ENCODE measurements at places on chromosomes 11 and 22.
A peak's percentile ranks its signal among the peaks of the same experiment; 100 is the strongest.

- no peak for DNase-seq
These were observed 23.1 kb downstream of the JRKL start for GRCh38 chr11:96412761-96413381.

- no peak for DNase-seq
These were observed 375.6 kb downstream of the KCNA4 start for GRCh38 chr11:29641201-29641600.

GRCh38 chr11:112361396-112361795 is 100.7 kb upstream of the PLET1 start:
- DNase-seq: no peak

GRCh38 chr11:94938095-94939055 is 35.0 kb downstream of the CWC15 start:
- DNase-seq: no peak

- DNase-seq: no peak
These were observed 16.9 kb upstream of the RELT start for GRCh38 chr11:73359341-73359740.

GRCh38 chr11:119496469-119496868 is 73.5 kb upstream of the THY1 start:
- no peak for DNase-seq

GRCh38 chr11:36071917-36072500 is 128.1 kb downstream of the LDLRAD3 start:
- DNase-seq: no peak

- no peak for DNase-seq
These were observed 255.7 kb downstream of the CTTN start for GRCh38 chr11:70654016-70654415.

DNA sequence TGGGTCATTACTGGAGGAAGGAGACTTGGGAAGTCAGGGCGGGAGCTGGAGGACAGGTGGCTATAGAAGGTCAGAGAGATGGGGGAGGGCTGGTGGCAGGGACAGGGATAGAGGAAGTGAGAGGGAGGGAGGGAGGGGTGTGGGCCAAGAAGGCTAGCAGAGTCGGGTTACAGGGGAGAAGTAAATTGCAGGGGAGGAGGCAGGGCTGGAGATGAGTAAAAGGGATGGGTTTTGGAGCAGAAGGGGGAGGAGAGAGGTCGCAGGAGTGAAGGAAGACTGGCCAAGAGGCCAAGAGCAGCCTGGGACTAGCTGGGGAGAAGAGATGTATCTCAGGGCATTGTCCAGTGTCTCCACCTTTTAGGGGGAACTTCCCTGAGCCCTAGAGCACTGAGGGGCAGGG is 33.0 kb downstream of the LRRC10B start:
- no peak for DNase-seq

DNA sequence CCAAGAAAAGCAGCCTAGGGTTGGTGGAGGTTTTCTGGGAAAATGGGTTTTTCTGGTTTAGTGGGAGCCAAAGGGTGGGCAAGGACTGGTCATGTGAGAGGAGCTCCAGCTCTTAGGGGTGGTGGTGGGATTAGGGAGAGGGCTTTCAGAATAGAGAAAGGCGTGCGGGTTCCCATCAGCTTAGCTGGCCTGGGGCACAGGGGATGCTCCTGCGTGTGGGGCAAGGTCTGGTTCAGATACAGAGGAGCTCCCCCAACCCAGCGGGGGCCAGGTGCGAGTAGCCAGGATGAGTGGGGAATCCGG is 644 bp downstream of the TMEM134 start:
- no peak for DNase-seq

DNA sequence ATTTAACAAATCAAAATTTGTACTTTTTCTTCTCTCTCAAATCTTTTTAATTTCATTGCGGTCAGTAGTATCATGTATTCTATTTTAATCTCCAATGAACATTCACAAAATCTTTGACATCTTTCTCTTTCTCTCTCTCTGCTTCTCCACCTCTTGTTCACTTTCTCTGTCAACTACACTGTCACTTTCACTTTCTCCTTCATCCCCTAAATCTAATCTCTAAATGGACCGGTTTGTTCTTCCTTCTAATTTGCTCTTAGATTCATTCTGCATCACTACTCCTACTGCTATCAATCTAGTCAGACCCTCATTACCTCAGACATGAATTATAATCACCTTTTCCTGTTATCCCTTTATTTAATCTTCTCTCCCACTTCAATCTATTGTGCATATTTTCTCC is 18.6 kb downstream of the CCDC73 start:
- no peak for DNase-seq

DNA sequence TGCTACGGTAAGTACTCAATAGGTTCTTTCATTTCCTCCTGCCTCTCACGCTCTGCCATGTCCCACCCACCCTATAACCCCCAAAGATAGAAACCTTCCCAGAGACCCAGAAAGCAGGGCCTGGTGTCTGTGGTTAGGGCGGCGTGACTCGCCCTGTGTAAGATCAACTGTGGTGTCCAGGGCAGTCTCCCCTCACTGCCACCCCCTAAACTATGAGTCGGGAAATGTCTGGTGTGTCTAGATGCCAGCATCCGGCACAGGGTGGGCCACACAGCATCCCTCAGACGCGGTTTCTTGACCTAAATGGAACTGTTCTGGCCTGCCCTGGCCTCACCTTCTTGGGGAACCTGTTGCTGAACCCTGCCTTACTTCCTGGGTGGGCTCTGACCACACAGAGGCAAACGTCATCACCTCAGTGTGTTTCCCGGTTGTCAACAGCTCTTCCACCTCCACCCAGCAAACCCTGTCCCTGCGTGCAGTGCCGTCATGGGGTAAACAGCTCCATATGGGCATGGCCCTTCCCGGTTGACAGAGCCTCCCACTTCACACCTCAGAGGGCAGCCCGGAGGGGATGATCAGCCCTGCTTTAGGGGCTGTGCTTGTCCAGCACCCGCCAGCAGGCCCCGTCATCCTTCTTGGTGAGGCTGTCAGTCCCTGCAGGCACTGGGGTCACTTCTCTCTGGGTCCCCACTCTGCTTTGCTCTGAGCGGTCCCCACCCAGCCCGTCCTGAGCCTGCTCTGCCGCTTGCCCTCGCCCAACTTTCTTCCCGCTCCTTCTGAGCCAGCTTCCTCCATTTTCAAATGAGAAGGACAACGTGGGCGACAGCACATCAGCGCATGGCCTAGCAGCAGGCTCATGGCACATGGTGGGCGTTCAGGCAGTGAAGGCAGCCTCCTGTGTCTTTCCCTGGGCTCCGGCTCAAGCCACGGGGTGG is 6.0 kb downstream of the WNT11 start:
- DNase-seq: peak; percentile 52

DNA sequence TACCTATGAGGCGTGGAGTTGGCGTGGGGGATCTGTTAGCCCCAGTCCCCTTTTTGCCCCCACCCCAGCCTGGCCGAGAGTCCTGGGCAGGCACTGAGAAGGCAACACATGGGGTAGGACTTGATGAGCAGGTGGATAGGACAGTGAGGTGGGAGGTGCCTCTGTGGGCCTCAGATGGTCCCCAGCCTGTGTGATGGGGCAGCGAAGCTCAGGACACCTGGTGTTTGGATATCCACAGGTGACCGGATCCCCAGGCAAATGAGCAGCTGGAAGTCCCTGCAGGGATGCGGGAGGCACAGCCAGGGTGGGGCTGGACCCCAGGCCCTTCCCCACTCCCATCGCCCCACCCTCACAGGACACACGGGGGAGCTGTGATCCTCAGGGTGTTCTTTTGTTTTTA is 9.7 kb downstream of the FBLN1 start:
- DNase-seq: no peak

DNA sequence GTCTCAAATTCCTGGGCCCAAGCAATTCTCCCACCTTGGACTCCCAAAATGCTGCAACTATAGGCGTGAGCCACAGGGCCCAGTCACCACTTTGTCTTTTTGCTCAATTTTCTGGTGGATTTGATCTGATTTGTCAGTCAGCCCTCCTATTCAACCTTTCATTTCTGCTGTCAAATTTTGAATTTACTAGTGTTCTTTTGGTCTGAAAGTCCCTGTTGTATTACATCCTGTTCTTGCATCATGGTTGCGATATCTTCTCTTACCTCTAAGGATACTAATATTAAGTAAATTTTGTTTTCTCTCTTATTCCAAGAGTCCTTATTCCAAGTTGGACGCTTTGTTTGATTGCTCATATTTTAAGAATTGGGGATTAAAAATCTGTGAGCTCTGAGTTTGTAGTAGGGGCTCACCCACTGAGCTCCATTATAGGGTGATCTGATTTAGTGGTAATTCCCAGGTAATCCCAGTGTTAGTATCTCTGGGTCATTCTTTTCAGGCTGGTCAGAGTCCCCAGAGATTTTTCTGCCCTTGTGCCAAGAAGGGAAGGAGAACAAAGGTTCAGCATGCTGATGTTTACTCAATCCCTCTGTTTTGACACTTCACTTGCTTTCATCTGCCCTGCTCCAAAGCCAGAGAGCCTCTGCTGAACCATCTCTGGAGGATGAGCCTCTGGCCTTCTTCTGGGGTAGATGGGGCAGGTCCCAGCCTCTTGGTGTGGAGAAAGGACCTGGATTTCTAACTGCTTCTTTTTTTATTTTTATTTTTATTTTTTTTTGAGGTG is 10.0 kb downstream of the UPB1 start:
- DNase-seq: no peak

DNA sequence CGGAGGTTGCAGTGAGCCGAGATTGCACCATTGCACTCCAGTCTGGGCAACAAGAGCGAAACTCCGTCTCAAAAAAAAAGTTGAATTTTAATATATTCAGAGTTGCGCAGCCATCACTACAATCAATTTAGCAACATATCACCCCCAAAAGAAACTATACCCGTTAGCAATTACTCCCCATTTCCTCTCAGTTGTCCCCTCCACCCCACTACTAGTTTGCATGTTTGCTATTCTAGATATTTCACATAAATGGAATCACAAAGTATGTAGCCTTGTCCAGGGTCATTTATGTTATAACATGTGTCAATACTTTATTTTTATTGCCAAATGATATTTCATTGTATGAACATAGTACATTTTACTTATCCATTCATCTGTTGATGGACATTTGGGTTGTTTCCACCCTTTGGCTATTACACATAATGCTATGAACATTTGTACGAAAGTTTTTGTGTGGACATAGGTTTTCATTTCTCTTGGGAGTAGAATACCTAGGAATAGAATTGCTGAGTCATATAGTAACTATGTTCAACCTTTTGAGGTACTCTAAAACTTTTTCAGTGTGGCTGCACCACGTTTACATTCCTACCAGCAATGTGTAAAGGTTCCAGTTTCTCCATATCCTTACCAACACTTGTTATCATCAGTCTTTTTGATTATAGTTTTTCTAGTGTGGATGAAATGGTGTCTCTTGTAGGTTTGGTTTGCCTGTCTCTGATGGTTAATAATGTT is 2.2 kb downstream of the ZNF143 start:
- DNase-seq: no peak

DNA sequence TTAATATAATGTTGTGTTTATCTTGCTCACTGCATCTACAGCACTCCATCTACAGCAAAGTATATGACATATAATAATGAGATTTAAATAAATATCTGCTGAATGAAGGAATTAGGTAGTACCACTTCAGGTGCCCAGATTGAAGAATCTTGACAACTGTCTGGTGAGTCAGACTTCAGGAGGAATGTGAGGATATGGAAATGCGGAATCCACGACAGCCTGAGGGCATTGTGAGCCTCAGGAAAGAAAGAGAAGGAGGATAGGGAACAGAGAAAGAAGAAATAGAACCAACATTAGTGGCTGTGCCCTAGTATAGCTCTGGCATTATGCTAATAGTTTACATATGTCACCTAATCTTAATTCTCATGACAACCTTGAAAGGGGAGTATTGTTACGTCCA is 304.4 kb downstream of the AASDHPPT start:
- DNase-seq: no peak

GRCh38 chr11:44310206-44310462 is 195 bp upstream of the ALX4 start:
- DNase-seq: no peak

DNA sequence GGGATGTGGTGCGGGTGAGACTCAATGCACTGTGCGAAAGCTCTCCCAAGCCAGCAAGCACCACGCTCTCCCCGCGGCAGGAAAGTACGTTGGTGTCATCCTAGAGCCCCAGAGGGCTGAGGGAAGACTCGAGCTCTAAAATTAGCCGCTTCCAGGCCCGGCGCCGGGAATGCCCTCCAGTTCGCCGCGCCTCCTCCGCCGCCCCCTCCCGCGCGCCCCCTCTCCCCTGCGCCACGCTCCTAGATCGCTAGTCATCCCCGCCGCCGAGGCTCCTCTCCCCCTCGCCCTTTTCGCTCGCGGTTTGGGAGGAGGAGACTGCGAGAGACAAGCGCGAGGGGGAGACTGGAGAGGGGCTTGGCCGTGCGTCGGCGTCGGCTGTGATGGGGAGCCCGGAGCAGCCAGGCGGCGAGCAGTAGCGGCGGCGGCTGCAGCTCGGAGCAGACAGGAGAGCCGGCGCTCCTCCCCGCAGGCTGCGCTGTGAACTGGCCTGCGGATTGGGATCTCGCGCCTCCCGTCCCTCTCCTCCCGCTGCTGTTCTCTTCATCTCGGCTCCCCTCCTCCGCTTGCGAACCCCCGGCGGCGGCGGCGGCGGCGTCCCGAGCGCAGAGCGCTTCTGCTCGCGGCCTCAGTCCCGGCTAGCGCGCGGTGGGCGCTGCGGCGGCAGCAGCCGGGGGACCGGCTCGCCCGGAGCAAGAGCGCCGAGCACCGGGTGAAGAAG is at the start of gene FAT3:
TSS of gene FAT3 (plus strand) at position 412 of the 718 bp plus-strand sequence. CDS start 127,295 bp downstream, outside the sequence.
- DNase-seq: no peak

DNA sequence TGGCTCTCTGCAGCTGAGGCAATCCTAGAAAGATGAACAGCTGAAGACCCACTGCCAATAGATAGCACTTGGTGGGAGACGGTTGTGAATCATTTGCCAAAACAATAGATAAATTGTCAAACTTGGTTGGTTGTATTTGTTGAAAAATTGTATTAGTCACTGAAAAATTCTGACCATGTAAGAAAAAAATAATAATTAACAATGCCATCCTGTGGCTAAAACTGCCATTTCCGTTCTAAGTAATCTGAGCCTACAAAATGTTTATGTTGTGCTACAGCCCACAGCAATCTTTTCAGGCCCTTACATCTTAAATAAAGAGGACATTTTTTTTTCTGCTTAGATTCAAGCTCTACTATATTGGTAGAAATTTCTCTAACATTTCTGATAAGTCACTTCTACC is 103.2 kb upstream of the ANO3 start:
- DNase-seq: no peak

DNA sequence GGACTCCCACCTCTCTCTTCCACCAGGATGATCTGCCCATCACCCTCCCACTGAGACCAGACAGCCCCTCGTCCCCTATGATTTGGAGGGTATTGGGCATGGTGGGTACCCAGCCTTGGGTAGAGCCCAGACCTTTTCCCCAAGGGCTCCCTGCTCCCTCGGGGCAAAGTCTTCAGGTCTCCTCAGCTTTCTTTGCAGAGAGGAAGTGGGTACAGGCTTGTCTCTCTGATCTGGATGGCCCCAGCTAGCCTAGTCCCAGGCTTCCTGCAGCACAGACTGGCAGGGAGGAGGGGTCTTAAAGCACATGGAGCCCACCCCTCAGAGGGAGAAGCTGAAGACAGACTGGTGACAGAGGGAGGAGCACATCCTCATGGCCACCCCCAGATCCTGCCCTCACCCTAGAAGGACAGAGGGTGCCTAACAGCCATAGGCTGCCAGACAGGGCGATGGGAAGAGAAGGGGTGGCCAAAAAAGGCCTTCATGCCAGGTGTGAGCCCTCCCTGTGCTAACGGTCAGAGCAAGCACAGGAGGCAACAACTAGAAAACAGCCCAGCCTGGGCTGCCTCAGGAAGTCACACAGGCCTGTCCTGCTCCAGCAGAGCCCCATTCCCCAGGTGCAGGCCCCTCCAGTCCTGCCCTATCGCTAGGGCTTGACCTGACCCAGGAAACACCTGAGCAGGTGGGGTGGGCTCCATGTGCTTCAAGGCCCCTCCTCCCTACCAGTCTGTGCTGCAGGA is 30.4 kb downstream of the SLC22A12 start:
- DNase-seq: no peak

- peak; percentile 71 for DNase-seq
These were observed 57.1 kb downstream of the PARVB start for GRCh38 chr22:44080936-44081861.
